ENCODE measurements at places on chromosomes 3 and 15.
A peak's percentile ranks its signal among the peaks of the same experiment; 100 is the strongest.

DNA sequence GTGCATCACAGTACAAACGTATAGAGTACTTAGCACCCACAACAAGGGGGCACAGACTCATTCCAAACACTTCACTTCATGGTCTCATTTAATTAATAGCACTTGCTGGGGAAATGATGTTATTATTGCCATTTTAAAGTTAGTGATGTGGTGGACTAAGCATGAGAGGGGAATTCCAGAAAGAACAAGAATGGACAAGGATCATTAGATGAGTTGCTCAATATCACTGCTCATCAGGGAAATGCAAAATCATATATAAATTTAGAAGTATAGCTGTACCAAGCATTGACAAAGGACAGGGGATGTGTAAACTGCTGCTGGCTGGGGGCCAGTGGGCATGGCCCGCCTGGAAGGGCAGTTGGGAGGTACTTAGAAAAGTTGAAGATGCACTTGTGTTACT lies 14.6 kb downstream of the PRR20G start:
- DNase-seq: no peak

GRCh38 chr15:53256457-53256856 lies 466.3 kb upstream of the ONECUT1 start:
- DNase-seq: no peak

GRCh38 chr3:112086076-112086854 lies at the start of gene C3orf52:
TSS of gene C3orf52 (plus strand) at chr3:112086389. CDS start at chr3:112086408, 19 bp downstream.
- DNase-seq: peak; percentile 59

DNA sequence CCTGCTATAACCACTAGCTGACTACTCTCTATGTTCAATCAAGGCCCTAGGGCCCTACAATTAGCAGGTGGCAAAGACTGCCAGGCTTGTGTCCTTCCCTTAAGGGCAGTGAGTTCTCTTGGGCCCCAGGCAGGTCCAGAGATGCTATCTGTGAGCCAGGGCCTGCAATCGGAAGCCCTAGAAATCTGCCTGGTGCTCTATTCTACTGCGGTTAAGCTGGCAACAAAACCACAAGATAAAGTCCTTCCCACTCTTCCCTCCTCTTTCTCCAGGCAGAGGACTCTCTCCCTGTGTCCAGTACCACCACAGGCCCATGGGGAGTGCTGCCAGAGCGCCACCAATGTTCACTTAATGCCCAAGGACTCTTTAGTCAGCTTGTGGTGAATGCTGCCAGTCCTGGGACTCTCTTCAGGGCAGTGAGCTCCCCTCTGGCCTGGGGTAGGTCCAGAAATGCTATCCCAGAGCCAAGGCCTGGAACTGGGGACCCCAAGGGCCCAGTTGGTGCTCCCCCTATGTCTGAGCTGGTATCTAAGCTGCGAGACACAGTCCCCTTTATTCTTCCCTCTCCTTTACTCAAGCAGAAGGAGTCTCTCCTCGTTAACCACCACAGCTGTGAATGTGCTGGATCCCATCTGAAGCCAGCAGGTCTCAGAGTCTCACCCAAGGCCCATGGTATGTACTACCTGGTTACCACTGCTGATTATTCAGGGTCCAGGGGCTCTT lies 34.7 kb downstream of the XXYLT1 start:
- DNase-seq: no peak

DNA sequence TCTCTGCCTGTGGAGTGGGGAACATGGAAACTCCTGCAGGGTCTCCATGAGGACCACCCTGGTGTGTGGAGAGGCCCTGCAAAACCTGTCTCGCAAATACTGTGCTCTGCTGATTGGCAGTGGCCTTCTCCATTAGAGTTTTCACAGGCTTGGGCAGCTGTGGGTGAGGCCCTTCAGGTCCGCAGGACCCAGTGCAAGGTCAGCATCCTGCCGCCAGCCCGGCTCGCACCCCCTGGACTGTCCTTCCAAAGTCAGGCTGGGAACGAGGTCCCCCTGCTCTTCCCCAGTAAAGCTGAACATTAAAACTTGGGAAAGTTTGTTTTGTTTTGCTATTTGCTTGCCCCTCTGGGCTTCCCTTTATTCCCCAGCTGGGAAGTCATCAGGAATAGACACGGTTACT lies 85.0 kb upstream of the PLXNA1 start:
- no peak for DNase-seq

DNA sequence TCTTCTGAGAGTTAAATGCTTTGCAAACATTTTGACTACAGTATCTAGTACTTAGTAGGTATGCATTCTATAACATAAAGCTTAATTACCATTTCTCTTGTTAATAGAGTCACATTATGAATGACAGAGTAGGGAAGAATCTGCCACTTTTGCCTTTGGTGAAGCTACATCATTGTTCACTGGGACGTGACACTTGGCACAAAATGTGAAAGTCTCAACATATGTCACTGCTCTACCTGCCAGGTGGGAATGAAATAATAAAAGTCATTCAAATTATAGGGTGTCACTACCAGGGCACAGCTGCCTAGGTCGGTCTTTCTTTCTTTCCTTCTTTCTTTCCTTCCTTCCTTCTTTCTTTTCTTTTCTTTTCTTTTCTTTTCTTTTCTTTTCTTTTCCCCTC lies 17.6 kb downstream of the GPR87 start:
- DNase-seq: no peak

GRCh38 chr3:108391917-108392593 lies 95.7 kb downstream of the HHLA2 start:
- DNase-seq: no peak

DNA sequence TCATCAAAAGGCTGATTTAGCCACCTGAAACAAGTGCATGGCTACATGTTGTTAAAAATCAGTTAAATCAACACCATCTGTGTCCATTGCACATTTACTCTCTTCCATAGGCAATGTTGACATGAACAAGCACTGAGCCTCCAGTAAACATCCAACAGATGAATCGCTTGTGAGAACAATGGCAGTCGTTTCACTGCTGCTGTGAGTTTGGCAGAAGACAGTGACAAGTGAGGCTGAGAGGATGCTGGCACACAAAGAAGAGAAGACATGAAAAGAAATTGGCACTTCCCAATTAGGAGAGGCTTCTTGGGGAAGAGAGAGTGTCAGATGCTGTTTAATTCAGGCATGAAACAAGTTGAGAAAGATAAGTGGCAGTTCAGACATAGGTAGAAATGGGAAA lies 227.4 kb upstream of the STT3B start:
- no peak for DNase-seq

- no peak for DNase-seq
These were observed 494.8 kb downstream of the SHQ1 start for GRCh38 chr3:72353236-72354128.

DNA sequence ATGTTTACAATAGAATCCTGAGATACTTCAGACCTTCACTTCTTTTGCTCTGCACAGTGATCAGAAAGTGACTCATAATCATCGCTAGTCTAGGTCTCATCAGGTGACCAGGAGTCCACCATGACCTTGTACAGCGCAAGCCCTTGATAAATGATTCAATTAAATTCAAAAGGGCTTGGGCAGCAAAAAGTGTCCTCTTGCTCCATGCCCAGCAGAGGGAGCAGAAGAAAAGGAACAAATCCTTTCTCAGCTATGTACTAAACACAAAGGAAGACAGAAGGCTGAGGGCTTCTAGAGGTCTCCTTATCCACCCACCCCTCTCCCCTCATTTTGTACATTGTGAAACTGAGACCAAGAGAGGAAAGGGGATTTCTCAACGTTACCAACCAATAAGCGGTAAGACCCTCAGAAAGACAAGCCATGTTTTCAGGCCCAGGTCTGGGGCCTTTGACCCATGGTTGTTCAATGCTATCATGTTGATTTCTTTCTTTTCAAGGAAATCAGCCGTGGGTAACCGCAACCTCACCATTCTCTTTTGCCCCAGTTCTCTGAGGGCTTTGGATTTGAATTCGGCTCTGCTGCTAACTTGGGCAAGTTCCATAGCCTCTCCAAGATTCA lies 74.8 kb downstream of the AQP9 start:
- no peak for DNase-seq

GRCh38 chr15:99502182-99502581 lies 63.6 kb upstream of the MEF2A start:
- DNase-seq: no peak

GRCh38 chr3:159882790-159883779 lies 105.5 kb upstream of the IL12A start:
- DNase-seq: no peak

DNA sequence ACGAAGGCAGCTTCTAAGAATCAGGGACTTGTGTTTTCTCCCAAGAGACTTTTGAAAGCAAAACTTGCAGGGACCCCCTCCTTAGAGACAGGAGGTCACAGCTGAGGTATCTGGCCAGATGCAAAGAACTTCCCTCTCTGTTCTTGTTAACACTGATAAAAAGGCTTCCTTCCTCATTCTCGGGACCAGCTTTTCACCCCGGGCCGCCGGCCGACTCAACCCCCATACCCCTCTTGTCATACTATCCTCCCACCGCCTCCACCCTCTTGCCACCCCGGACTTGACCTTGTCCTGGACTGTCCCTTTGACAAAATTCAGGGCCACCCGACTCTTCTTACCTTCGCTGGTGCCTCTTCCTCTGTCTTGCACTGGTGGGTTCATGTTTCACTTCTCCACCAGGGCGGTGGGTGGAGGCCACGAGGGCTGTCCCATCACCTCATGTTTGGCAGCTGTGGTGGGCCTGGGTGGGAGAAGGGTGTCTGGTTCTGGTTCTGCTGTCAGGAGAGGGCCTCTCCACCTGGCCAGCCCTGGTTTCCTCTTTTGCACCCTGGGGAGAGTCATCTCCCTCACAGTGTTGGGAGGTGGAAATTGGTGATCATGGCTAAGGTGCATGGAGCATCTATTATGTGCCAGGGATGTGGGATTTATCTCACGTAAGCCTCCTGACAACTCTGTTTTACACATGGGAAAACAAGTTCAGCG lies 32.5 kb downstream of the BHLHE40 start:
- DNase-seq: no peak

DNA sequence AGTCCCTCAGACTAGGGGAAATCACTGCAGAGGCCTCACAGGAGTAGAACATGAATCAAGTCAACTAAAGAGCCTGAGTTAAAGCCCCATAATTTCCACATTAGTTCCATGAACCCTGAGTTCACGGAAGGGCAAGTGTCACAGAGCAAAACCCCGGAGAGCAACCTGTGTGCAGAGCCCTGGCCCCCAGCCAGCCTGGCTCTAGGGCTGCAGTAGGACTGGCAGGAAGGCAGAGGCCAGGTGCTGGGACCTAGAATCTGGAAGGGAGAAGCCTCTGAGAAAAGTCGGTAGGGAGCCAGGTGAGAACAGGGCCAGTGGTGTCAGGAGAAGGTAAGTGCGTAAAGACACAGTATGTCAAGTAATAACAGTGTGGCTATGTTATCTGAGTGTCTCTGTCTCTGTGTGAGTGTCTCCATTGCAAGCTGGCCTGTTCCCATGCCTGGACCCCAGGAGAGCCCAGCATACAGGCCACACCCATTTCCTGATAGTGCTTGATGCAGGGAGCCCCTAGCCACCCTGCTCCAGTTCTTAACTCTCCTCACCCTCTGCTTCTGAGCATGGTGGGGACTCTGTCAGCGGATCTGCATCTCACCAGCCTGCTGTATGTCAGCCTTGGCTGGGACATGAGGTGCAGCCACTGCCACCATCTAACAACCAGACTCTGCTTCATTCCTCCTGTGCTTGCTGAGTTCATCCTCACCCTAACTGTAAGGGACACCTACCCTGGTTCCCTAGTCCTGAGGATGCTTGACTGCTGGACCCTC lies 11.3 kb upstream of the MANF start:
- no peak for DNase-seq

- no peak for DNase-seq
These were observed 4.6 kb downstream of the TADA3 start for GRCh38 chr3:9787714-9788113.

DNA sequence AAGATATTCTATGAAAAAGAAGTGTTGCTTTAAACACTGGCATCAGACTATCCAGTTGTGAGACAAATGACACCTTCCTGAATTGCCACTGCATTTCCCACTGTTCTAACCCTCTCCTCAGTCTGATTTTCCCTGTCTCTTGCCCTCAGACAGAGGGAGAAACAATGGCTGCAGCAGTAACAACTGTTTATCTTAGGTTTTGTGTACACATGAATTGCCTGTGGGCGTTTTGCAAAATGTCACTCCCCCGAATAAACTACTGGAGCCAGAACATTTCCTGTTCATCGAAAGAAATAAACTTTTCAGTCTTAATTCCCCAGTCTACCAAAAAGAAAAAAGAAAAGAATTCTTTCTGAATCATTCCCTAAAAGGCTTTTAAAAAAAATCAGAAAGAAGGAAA lies 155.1 kb downstream of the MAGI1 start:
- DNase-seq: no peak

DNA sequence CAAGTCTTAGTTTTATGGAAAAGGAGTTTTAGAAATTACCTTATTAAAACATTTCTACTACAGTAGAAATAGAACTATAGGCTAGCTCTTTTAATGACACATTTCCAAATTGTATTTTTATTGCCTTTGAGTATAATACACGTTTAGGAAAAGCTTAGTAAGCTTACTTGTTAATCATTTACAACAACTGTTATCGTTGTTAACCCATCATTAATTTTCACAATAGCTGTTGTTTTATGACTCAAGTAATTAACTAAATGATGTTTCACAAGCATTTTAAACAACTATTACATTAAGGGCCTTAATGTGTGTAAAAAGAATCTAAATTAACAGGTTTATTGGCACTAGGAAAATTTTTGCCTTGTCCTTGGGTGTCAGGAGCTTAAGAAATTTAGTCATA lies 120.5 kb upstream of the THRB start:
- DNase-seq: no peak

- no peak for DNase-seq
These were observed 81.6 kb downstream of the KLF15 start for GRCh38 chr3:126275620-126275904.

GRCh38 chr3:190941694-190942260 lies 79.3 kb upstream of the GMNC start:
- DNase-seq: no peak

DNA sequence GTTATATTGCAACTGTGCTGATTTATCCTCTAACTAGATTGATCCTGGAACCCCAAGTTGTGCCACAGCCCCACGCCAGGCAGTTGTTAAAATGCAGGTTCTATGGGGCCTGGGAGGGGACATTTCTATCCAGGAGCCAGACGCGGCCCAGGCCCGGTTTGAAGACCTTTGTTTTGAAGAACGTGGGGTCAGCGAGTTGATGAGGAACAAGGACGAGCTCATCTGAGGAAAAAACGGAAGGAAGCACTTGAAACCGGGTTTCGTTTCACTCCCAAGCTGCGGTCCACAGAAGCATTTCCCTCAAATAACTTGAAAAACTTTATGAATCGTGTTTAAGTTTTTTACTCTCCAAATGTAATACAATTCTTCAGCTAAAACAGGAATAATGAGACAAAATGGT lies 76.4 kb downstream of the CHSY1 start:
- no peak for DNase-seq

Measured in tibial nerve (tissue), 4 donors.